AG04450 (cell line): ENCODE measurements at places on chromosomes 4 and X. TPM values are rescaled to one million over a fixed set of nuclear protein-coding genes. Genes with fewer than 3 reads are reported as not detected.

ADGRG4 gene
- not detected in 2 replicates for polyA plus RNA-seq

PITX2 gene
- polyA plus RNA-seq = 0.05 and 0.07 TPM in 2 replicates

DNA sequence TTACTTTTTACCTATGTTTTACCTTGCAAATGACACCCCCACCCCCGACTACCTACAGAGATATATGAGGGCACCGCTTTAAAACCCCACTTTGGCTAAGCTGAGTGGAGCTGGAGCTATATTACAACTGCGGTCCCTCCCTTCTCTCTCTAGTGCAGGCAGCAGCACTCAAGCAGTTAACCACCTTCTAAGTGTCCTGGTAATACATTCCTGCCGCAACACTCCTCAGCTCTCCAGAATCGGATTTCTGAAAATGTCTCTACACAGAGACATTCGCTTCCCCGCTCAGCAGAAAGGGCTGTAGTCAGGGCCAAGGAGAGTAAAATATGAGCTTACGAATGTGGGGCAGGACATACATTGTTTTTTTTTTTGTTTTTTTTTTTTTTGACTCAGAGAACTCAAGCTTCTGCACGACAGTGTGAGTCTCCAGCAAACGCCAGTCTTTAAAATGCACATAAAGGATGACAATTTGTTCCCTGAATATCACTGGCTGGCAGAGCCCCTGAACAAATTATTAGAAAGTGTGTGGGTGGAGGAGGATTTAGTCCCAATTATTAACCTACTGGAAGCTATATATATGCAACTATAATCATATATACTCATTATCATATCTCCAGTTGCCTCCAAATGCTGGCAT, 287.0 kb upstream of the TET2 start:
- DNase-seq = no peak

PAGE5 gene
- polyA plus RNA-seq = not detected in 2 replicates

SPANXD gene
- not detected in 2 replicates for polyA plus RNA-seq

- DNase-seq = no peak
Measured at GRCh38 chr4:62771983-62772557, 1571.9 kb downstream of the ADGRL3 start.

GRCh38 chrX:40165206-40165605, 67.4 kb upstream of the BCOR start:
- no peak for DNase-seq

CXCL8 gene
- 4.3 and 6.1 TPM in 2 replicates for polyA plus RNA-seq

DNA sequence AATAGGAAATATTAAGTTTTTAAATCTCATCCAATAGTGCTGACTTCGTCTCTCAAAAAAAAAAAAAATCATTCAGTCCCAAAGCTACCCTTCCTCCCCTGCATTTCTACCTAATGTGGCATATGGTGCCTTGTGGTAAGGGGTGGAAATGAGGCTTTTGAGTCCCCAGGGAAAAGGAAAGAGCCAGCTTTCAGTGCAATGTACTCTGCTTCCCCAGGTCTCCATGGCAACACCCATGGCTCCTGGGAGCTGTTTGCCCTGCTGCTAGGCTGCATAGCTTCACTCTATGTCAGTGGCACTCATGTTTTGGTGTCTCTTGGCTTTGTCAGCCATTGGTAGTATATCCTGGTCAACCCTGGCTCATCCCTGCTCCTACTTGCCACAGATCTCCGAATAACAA, 175.9 kb downstream of the SLC39A8 start:
- DNase-seq = no peak

GPC3 gene
- not detected in 2 replicates for polyA plus RNA-seq

DNA sequence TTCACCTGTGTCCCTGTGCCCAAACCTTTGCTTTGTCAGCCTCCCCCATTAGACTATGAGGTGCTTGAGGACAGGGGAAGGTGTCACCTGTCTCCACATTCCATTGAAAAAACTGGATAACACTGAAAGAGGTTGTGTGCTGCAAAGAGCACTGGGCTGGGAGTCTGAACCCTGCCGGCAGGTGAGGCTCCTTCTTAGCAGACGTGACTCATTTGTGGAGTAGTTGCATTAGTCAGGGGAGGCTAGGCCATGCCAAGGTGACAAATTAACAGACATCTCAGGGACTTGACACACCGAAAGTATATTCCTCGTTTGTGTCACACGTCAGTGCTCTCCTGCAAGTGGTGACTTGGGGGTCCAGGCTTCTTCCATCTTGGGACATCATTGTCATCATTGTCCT, 95.9 kb upstream of the STX18 start:
- no peak for DNase-seq

- DNase-seq = no peak
Measured at GRCh38 chr4:151717909-151718628, 42.7 kb downstream of the GATB start.
